Fibroblast of skin of left quadriceps (primary cell): ENCODE measurements at places on chromosomes 1 and 21.

DNA sequence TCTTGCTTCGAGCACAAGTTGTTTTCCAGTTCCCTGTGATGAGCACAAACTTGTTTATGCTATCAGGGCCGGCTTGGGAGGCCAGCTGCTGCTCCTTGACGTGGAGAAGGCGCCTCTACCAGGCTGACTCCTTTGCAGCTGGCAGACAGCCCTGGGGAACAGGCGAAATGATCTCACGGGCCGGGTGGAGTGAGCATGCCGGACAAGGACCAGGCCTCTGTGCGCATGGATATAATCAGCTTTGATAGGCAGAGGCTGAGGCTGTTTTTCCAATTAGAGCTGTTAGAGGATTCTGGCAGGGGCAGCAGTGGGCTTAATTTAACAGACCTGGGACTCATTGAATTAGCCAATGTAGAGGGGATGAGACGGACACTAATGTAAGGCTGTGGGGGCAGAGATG, 38.9 kb downstream of the FAM163A start:
- DNase-seq, result no peak

DNA sequence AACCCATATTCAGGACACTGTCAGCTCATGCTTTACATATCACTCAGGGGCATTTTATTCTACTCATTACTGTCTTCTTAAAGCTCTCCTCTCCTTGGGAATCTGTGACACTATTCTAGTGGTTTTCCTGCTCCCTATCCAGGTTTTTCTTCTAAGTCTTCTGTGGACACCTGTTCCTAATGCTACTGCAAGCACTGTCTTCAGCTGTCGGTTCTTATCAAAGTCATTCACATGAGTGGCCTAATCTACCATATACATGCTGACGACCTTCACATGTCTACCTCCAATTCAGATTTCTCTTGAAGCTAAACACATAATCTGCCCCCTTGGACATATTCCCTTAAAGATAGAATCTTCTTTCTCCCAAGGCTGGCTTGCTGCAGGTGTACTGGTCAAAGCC, 39.8 kb upstream of the PRRX1 start:
- DNase-seq, result no peak

- no peak for DNase-seq
Measured at GRCh38 chr1:70979881-70980280, 67.7 kb downstream of the PTGER3 start.

DNA sequence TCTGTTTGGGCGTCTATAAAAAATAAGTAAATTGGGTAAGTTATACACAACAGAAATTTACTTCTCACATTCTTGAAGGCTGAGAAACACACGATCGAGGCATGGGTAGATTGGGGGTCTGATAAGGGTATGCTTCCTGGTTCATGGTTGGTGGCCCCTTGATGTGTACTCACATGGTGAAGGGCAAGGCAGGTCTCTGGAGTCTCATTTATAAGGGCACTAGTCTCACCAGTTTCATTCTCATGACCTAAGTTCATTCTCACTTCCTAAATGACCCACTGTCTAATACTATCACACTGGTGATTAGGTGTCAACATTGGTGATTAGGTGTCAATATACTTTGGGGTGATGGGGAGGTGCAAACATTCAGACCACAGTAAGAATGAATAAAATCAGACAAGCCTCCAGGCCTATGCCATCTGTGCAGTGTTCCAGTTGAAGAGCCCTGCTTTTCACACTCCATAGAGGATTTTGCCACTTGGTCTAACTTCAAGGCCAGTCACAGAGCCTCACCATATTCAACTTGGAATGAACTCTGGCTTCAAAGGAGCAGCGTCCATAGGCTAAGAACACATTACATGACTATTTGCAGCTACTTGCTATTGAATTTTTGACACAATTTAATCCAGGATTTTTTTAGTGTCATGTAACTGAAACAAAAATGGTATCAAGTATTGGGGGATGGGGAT, 2.5 kb upstream of the GBP4 start:
- no peak for DNase-seq

GRCh38 chr1:223429313-223429731, 36.1 kb downstream of the CCDC185 start:
- no peak for DNase-seq

DNA sequence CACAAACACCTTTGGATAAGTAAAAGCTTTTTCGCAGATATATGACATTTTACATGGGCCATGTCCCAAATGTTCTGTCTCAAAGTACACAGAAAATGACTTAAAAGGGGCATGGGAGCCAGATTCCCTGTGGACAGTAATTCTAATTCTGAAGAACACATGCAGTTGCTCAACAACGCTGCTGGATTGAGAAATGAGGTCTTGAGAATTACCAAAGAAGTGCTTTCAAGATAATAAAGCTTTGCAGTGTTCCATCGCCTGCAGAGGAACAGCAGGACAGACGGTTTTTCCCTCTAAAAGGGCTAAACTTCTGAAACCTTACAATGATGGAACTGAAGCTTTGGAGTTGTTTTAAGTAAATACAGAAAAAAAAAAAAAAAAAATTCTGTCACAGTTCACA, 55.3 kb upstream of the HSPA13 start:
- no peak for DNase-seq

GRCh38 chr1:40630488-40631223, 34.8 kb downstream of the RIMS3 start:
- DNase-seq, result no peak

- no peak for DNase-seq
Measured at GRCh38 chr1:226809785-226810571, 60.4 kb upstream of the PSEN2 start.

DNA sequence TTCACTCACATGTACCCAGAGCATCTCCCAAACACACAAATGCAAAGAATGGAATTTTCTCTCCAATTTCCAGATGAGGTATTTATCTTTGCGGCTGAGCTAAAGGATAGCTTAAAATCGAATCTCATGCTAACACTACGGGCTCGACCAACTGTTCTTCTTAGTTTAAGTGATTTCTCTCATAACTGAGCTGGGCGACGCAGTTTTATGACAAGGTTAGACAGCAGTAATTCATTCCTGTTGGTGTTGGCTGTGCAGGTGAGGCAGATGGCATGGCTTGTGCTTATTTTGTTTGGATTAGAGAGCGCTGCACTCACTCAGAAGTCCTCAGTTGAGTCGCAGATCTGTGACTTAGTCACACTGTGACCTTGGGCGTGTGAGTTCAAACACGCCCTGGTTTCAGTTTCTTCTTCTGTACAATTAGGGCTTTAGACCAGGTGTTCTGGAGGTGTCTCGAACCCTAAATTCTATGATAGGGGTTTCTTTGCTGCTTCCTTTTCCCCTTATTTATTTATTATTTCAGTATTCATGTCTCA, 41.5 kb upstream of the MRPS6 start:
- DNase-seq, result no peak

- DNase-seq, result no peak
Measured at GRCh38 chr1:91952187-91952586, 3.0 kb downstream of the BRDT start.

DNA sequence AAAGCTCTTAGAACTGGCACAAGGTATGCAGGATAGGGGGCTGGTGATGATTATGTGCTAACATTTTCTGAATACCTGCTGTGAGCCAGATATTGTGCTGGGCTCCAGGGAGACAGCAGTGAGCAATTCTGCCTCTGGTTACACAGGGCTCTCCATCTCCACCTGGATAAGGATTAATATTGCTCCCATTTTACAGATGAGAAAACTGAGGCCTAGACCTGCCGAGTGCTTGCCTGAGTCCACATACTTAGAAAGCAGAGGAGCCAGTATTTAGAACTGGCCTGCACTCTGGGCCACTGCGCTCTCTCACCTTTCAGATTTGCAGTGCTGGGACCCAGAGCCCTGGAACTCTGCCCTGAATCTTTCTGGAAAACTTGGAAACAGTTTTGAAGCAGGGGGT, 167.2 kb upstream of the KLHDC7A start:
- no peak for DNase-seq

DNA sequence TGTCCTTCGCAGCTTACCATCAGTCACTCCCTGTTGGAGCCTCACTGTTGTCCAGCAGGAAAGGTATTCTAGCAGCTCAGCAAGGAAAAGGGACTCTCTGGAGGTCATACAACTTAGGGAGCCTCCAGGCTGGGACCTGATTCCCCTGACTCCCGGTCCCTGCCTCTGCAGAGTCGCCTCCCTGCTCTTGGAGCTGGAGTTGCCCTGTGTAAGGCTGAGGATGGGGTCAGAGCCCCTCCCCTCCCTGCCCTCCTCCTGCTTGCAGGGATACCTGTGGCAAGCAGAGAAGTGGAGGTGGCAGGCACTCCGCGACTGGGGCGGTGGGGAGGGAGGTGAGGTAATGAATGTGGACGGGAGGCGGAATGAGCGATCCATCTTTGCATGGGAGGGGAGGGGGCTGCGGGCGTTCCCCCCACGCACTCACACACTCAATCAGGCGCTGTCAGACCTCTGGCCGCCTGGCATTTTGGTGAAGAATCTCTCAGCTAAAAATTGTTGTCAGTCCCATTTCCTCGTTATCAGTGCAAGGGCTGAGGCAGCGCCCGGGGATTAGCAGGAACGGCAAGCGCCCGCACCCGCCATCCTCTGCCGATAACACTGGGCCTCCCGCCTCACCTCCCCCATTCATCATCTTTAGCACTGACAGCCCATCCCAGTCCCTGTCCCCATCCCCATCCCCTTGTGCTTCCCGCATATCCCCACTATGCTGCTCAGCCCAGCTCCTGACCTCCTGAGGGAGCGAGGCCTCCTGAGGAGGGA, 64.3 kb downstream of the TMEM53 start:
- no peak for DNase-seq

DNA sequence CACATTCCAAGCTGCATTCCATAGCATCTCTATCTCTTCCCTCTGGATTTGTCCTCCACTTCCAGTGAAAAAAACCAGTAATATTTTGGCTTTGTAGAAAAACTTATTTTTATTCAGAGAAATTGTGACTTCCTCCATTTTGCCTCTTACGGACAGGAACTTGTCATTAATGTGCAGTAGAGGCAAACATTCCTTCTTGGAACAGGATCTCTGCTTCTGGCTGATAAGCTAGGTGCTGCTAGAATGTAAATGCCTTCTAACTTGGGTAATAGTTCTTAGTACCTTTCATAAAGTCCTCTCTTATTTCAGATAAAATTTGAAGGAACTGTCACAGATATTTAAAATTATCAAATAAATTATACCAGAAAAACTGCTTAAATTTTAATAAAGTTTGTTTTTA, 707.8 kb downstream of the USP25 start:
- DNase-seq, result no peak

- no peak for DNase-seq
Measured at GRCh38 chr1:247112479-247112781, 8.3 kb upstream of the ZNF669 start.

GRCh38 chr1:100927276-100927675, 31.4 kb downstream of the SLC30A7 start:
- no peak for DNase-seq

DNA sequence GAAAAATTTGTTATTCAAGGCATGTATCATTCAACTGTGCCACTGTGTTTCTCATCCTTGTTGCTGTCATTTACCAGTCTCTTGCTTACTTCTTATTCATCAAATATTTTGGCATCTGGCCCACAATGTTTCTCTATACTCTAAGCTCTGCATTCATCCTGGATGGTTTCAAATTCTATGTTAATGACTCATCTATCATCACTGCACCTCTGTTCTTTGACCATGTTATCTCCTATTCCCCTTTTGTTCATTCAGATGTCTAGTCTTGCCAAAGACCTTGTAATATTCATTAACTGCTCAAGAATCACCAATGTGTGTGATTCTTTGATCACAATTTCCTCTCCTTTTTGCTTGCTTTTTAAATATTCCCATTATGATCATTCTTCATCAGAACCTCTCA, 54.6 kb upstream of the PRKACB start:
- DNase-seq, result peak; percentile 49

DNA sequence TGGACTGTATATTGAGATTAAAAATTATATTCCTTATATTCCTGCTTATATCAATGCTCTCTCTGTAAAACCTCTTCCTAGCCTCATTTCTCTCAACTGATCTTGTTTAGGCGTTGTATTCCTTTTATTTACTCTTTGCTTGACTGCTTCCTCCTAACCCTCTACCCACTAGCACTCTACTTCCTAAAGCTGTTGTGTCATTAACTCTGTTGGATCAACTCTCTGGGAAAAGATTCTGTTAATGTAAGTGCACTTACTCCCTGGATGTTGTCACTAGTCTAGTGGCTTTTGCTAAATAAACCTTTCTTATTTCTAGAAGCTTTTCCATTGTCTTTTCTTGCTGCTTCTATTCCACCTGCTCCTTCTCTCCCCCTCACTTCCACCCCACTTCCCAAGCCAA, 6.5 kb downstream of the SPATA46 start:
- no peak for DNase-seq

DNA sequence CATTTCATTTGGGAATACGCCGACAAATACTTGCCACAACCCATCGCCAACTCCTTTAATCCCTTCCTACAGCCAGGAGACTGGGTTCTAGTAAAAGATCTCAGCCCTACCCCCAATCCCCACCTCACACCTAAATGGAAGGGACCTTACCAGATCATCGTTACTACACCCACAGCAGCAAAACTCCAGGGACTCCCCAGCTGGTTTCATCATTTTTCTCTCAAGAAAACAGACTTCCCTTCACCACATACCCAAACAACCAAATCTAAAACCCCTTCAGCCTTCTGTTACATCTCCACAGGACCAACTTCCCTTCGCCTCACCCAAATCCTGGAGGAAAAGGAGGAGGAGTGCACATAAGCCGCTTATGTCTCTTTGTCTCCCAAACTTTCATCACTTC, 23.7 kb upstream of the SLC2A5 start:
- DNase-seq, result no peak

- DNase-seq, result no peak
Measured at GRCh38 chr1:234538062-234538731, 59.2 kb upstream of the TARBP1 start.

- no peak for DNase-seq
Measured at GRCh38 chr1:46394872-46395465, 852 bp downstream of the FAAH start.

- no peak for DNase-seq
Measured at GRCh38 chr1:26727476-26727875, 31.7 kb downstream of the ARID1A start.

DNA sequence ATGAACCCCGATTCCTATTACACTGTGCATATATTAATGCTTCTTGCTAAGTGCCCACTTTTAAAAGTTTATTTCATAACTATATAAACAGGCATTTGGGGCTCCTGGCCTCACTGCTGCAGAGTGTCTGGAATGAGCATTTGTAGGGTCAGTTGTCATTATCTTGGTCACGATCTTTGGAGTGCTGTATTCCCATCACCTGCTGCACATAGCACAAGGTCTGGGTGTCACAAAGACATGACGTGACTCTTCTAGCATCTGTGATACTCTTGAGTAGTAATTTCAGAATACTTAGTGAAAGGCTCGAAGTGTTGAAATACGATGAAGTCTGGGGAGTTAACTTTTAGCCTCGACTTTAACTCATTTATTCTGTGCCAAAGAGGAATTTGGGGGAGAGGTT, 186.4 kb downstream of the FMN2 start:
- DNase-seq, result no peak

- peak; percentile 4 for DNase-seq
Measured at GRCh38 chr1:110783292-110783918, 89.5 kb upstream of the CD53 start.
